ENCODE measurements at places on chromosomes 11 and 22. TPM values are rescaled to one million over a fixed set of nuclear protein-coding genes. Genes with fewer than 3 reads are reported as not detected.

GRCh38 chr11:112751772-112752171, 209.4 kb upstream of the NCAM1 start:
- no peak for DNase-seq

DNA sequence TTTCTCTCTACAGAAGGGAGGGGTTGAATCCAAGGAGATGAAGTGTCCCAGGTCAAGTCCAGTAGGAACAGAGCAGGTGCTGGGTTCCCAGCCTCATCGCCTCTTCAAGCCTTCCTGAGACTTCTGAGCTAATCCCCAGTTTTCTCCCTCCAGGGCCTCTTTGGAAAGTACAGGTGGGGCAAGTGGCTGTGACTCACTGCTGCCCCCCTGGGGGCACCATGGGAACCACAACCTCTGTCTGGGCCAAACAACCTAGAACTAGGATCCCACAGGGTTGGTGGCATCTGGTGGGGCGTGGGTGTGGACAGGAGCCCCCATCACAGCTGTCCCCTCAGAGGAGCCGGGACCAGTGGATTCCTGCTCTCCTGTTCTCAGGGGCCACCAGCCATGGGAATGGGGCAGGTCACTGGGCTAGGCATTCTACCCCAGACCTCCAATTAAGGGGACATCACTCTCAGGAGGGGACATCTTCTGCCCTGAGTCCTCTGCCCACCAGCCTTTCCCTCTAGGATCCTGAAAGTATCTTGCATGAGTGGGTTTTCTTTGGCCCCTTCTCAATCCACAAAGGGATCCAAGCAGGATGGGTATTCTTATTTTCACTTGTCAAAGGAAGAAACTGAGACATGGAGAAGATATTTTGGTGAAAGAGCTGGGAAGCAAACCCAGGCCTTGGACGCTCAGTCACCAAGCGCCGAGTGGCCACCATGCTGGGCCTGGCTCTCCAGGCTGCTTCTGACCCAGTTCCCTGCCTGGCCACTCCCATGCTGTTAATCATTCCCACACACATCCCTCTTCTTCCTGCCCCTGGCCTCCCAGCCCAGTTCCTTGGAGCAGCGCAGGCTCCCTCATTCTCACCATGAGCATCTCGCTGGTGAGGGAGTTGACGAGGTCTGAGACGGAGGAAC, 23.8 kb downstream of the LRRC10B start:
- peak; percentile 44 for DNase-seq

DNA sequence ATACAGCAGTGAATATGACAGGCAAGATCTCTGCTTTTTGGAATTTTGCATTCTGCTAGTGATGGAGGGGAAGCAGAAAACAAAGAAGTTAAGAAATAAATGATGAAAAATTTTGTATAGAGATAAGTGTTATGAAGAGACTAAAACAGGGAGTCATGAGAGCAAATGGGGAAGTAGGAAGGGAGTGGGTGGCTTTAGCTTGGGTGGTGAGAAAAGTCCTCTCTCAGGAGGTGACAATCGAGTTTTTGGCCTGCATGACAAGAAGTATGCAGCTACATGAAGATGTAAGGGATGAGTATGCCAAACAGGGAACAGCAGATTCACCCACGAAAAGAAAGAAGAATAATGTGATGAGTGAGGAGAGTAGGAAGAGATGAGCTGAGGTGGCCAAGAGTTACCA, 80.7 kb upstream of the MPPED2 start:
- no peak for DNase-seq

GRCh38 chr11:67609316-67609715, 2.6 kb downstream of the NDUFV1 start:
- no peak for DNase-seq

- DNase-seq, result no peak
These were observed 11.0 kb upstream of the MTFP1 start for GRCh38 chr22:30414525-30415047.

- DNase-seq, result no peak
These were observed 7.8 kb downstream of the RPS6KA4 start for GRCh38 chr11:64366751-64367150.

Gene GGTLC3
- not detected for total RNA-seq

- no peak for DNase-seq
These were observed 38.9 kb upstream of the MN1 start for GRCh38 chr22:27840436-27840835.

Gene NLRP6
- total RNA-seq, result not detected

- no peak for DNase-seq
These were observed 5.3 kb downstream of the NCAM1 start for GRCh38 chr11:112966561-112966960.

Gene OR8A1
- total RNA-seq, result not detected

GRCh38 chr11:117597071-117597470, 199.9 kb downstream of the DSCAML1 start:
- DNase-seq, result no peak

DNA sequence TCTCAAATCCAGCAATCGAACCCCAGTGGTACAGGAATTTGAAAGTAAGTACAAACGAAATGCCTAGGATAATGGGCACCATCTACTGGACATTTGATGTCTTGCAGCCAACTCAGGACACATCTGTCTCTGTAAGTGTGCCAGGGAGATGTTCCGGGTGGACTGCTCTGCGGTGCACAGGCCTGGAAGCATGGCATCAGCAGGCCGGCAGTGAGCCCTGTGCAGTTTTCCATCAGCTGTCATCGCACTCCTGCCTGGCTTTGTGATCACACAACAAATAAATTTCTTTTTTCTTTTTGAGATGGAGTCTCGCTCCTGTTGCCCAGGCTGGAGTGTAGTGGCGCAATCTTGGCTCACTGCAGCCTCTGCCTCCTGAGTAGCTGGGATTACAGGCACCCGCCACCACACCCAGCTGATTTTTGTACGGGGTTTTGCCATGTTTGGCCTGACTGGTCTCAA, 71.0 kb downstream of the JAM3 start:
- peak; percentile 46 for DNase-seq

Gene TREH
- not detected for total RNA-seq

DNA sequence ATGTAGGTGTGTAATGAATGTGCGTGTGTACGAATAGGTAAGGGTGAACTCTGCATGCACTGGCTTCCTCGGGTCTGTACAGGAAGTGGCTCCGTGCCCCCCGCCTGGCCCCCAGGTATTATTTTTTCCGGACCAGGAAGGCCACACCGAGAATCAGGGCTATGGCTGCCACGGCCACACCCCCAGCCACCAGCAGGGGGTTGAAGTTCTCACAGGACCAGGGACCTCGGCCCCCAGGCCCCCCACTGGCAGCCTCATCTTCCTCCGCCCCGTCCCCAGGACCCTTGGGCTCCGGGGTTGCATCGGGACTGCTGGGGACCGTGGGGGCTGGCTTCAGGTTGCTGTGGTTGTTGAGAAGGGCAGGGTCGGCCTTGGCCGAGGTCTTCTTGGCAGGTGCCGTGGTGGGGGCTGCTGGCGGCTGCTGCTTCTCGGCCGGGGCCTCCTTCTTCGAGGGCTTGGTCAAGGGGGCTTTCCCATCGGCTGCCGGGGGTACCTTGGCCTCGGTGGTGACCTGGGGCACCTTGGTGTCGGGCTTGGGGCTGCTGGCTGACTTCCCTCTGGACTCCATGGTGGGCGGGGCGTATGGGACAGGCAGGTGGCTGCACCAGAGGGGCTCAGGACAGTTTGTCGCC, 1.8 kb downstream of the CEND1 start:
- DNase-seq, result no peak

Gene GNAZ
- 0.27 TPM for total RNA-seq

Gene ADAMTS15
- total RNA-seq, result 0.49 TPM

Gene MICAL3
- 59.6 TPM for total RNA-seq

DNA sequence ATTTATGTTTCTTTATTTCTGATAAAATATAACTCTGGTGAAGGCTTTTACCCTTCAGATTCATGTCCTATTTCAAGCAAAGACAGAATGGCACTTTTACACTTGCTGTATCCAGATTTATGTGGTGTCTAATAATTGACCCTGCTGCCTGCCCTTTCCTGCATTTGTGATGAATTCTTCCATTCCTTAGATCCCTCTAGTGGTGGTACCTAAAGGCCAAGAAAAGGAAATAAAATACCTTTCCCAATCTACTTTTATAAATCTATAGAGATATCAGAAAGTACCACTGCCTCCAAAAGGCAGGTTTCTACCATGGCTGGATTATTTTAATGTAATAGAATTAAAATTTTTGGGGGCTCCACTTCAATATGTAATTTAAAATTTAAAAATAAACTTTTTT, 34.2 kb downstream of the CCDC81 start:
- DNase-seq, result no peak

Gene GPR83
- total RNA-seq, result not detected

- no peak for DNase-seq
These were observed 73.3 kb upstream of the SHANK2 start for GRCh38 chr11:71325418-71326327.

Gene SPI1
- total RNA-seq, result not detected

DNA sequence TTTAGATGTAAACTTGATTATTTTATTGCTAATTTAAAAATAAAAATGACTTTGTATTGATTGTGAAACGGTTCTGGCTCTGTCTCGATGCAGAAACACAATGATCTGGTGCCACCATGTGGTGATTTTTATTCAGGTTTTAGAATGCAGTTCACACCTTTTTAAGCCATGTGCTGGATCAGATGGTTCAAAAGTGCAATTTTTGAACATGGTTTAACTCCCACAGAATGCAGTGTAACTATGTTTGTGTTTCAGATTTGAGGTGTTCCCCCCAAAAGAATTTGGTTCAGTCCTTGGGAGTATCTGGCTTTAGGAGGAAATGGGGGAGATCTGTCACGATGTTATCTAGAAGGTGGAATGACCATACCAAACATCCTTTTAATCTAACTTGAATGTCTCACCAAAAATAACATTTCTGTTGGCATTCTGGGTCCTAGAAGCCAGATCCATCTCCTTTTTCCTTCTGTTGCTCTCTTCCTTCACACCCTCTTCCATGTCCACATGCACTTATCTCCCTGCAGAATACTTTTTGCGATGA, 7.9 kb downstream of the MRPL16 start:
- no peak for DNase-seq

Gene VPS26B
- total RNA-seq, result 40.3 TPM

DNA sequence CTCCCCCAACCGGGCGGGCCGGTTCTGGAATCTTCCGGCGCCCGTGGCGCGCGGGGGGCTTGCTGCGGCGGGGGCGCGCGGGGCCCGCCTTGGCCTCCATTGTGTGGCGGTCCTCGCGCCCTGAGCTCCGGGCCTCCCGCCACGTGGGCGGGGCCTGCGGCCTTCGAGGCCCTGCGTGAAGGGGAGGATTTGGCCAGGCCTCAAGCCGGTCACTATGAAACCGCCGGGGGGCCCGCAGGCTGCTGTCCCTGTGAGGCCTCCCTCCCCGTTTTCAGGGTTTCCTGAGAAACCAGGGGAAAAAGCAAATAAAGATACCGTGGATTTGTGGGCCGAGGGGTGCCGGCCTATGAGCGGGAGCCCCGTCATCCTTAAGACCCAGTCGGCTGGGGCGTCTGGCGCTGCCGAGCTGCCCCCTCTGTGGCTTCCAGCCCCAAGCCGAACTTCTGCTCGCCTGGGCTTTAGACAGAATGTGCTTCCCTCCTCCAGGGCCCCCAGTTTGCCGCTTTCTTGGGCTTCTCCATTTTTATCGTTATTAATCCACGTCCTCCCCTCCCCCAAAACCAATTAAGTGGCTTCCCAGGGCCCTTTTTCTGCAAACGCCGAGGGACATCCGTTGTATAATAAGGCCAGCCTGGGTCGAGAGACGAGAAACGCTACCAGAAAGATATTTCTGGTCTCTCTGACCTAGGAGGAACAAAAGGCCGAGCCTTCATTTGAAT, 602 bp downstream of the EWSR1 start:
- DNase-seq, result no peak

GRCh38 chr11:69101792-69102695, 53.3 kb downstream of the TPCN2 start:
- DNase-seq, result no peak

GRCh38 chr11:58621586-58622262, 741 bp upstream of the CNTF start:
- DNase-seq, result peak; percentile 47

- DNase-seq, result peak; percentile 38
These were observed 12.8 kb upstream of the MUC15 start for GRCh38 chr11:26584818-26585217.

Gene IGLL1
- not detected for total RNA-seq

- no peak for DNase-seq
These were observed 387.8 kb downstream of the SOX6 start for GRCh38 chr11:15968461-15969130.

- DNase-seq, result no peak
These were observed 203.2 kb downstream of the CSNK2A3 start for GRCh38 chr11:11149671-11150459.

DNA sequence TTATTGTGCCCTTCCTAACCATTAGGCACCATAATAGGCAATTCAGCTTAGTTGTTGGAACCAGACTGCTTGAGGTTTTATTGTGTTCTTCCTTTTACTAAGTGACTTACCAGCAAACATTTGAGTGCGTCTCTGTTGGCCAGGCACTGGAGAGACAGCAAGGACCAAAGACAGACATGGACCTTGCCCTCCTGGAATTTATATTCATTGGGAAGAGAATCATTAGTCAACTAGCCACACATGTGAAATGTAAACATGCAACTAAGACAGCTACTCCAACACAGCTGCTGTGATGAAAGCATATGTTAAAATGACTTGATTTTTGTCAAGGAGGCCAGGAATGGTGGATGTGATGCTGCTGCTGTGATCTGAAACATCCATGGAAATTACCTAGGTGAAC, 106.4 kb downstream of the TRAF6 start:
- no peak for DNase-seq

Gene ACTN3
- total RNA-seq, result not detected
